ENCODE measurements at places on chromosomes 6 and 20.

DNA sequence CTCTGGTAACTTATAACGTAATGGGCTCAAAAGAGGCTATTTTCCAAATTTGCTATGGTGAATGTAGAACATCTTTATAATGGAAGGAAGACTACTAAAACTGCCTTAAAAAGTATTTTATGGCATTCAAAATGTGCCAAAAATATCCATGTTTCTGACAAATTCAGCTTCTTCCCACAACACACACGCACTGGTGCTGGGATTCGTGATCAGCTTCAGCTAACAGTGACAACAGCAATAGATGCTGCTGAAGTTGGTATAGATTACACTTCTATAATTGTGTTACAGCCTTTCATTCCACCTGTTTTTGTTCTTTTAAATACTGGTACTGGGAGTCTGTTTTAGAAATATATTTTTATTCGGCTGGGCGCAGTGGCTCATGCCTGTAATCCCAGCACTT lies 19.0 kb downstream of the NUDT3 start:
- DNase-seq = no peak

GRCh38 chr20:47205577-47206123 lies 150.8 kb downstream of the ZMYND8 start:
- no peak for DNase-seq

DNA sequence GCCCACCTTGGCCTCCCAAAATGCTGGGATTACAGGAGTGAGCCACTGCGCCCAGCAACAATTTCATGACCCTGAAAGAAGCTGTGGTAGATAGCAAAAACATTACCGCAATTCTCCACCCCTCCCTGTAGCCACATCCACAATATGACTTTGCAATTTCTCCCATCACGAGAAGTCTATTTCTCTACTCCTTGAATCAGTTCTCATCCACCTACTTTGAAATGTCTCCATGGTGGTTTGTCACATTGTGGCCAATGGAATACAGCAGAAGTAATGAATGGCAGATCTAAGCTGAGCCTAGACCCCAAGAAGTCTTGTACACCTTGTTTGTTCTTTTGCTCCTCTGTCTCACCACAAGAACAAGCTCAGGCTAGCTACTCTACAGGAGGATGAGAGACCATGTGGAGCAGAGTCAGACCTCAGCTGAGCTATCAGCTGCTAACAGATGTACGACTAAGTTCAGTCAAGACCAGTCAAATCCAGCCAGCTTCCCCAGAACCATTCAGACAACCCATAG lies 6.3 kb downstream of the OXT start:
- no peak for DNase-seq

DNA sequence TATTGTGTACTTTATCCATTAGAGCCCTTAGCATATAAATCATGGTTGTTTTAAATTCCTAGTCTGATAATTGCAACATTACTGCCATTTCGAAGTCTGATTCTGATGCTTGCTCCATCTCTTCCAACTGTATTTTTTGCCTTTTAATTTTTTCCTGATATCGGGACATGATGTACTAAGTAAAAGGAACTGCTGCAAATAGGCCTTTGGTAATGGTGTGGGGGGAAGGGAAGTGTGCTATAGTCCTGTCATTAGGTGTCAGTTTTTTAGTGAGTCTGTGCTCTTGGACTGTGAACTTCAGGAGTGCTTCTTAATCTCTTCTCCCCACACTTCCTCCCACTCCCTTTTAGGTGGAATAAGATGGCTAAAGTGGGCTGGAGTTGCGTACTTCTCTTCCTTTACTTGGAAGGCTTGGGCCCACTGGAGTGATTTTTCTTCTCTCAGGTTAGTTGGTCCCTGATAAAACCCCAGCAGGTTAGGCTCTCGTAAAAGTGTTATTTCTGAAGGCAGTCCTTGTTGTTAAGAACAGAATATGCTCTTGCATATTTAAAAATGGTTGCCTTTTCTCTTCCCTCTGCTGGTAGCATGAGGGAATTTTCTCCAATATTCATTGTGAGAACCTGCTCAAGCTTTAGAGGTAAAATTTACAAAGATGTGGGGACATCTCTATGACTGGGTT lies 18.1 kb downstream of the STXBP5 start:
- DNase-seq = no peak

GRCh38 chr20:63755933-63756647 lies 16.5 kb downstream of the SLC2A4RG start:
- no peak for DNase-seq

DNA sequence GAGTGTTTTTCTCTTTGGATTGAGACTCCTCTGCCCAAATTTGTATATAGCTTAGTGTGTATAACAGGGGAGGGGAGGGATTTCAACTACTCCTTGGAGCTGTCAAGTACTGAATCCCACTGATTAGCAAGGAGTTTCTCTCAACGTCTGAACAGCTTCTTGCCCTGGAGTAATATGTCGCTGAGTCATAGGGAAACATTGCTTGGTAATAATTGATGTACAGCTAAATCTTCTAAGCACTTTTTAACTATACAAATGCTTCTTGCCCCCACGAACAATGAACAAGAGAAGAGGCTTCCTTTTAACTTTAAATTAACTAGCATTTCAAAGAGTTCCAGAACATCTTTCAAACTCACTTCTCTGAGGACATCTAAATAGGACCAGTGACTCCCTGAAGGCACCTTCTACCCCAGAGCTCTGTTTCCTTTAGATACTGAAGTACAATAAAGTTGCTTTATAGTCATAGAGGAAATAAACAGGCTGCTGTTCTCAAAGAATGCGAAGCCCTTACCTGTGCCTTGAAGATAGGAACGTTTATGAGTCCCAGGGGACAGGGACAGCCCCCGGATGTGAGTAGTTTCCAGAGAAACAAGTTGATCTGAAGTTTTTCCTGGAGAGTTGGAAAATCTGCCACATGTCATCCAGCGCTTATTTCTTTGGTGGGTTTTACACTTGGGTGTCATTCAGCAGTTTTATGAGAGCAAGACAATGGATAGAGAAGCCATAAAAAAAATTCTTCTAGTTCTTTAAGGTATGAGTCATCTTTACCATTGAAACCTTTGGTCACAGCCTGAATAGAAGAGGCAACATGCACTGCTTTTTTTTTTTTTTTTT lies 462.5 kb upstream of the BTBD3 start:
- DNase-seq = no peak

DNA sequence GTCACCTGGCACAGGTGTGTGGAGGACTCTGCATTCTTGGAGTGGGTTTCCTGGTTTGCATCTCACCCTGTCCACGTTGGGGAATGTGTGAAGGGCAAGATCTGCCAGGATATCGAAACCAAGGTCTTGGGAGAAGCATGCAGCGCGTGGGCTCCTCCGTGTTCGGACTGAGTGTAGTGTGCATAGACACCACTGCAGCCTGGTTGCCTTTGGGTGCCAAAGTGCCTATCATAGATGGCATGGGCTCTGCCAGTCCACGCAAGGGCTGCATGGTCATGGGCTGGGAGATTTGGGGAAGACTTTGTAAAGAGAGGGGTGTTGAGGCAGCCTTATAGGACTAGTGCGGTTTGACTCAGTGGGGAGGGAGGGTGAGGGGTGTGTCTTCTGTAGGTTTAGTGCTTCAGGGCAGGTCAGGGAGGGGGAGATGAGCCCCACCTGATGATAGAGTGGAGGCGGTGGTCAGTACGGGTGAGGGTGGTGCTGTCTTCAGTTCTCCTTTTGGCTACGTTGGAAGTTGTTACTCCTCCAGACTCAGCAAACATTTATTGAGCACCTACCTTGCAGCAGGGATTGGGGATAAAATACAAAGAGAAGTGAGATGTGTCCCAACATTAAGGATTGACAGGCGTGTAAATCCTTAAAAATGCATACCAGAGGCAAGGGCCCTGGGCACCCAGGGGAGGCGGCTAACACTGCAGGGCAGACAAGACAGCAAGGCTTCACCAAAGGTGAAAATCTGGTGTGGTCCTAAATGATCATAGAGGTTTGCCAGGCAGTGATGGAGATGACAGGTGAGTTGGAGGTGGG lies 28.3 kb downstream of the DUSP22 start:
- no peak for DNase-seq

DNA sequence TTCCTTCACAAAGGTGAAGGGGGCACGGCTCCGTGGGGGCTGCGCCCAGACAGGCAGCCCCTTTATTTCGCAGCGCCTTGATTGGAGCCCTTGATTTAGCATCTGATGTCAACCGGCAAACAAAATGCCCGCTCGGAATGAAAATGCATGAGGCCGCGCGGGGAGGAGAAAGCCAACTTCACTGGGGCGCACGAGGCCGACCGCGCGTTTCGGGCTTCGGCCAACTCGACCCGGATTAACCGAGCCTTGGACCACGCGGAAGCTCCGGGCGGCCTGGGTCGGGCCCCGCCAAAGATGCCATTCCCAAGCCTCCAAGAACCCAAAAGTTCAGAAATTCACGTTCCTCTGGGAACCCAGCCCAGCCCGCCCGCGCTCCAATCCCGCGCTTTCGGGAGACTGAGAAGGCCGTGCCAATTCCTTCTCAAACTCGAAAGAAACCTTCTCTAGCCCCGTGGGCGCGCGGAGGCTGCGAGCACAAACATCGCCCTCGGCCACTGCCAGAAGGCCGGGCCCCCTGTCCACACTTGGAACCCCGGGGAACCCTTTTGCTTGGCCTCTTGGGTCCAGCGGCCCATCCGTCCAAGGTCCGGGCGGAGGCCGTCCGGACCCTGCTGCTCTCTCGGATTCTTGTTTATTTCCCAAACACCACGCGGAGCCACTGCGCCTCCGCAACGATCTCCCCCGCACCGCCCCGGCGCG lies 879 bp upstream of the INSM1 start:
- no peak for DNase-seq

- no peak for DNase-seq
Measured at GRCh38 chr6:72911463-72912155, 289.7 kb downstream of the KCNQ5 start.

DNA sequence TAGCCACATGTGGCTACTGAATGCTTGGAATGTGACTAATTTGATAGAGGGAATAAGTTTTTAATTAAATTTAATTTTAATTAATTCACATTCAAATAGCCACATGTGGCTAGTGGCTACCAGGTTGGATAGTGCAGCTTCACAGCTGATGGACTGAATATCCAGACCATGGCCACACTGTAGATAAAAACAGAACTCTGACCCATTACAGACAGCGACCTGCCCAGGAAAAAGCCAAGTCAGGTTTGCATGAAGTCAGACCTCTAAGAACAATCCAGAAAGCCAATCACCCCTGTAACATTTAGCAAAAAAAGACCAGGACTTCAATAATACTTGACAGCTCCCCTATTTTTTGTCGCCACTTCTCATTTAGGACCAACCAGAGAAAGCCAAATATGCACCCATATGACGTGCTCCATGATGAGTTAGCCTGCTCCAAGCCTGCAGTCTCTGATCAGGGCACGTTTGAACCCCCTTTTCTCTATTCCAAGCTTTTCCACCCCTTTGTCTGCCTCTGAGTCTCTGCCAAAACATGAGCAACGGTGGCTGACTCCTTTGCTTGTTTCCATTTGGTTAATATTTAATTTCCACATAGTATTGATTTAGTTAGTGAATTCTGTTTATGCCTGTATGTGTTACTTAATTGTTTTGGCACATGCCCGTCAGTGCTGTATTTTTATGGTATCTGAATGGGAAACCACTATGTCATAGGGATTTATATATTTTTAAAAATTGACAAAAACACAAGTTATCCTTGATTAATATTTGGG lies 636.3 kb downstream of the UTRN start:
- no peak for DNase-seq

DNA sequence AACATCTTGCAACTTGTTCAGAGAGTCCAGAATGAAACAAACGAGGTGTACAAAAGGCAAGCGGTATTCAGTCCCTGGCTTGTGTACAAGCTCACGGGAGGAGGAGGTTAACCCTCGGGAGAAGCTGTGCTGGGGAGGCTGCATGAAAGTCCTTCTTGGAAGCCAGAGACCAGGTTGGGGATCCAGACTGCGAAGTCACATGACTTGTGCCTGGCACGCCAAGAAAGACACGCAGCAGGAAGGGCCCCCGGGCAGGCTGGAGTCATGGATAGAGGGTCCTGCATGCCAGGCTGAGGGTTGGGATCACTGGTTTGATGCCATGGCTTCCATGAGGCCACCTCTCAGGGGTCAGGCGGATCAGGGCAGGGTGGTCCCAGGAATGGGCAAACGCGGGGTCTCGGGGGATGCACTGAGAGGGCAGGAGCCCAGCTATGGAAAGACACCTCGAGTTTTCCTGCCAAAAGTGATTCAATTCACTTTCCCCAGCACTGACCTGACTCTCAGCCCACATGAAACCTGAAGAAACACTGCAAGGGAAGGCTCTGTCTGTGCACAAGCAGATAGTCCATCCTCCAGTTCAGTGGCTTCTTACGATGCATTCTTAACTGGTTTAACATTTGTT lies 79.4 kb downstream of the DLL1 start:
- no peak for DNase-seq

- DNase-seq = no peak
Measured at GRCh38 chr20:45467861-45468260, 1.7 kb upstream of the WFDC2 start.

Measured in stimulated activated CD4-positive, alpha-beta T cell treated with anti-CD3 and anti-CD28 coated beads, Interleukin-1b, Interleukin-23, amount 100 ng/mL, for 24 hours (primary cell).